ENCODE measurements at places on chromosomes 4 and X.
A peak's percentile ranks its signal among the peaks of the same experiment; 100 is the strongest.

GRCh38 chrX:40326186-40326965 is 228.6 kb upstream of the BCOR start:
- no peak for DNase-seq

DNA sequence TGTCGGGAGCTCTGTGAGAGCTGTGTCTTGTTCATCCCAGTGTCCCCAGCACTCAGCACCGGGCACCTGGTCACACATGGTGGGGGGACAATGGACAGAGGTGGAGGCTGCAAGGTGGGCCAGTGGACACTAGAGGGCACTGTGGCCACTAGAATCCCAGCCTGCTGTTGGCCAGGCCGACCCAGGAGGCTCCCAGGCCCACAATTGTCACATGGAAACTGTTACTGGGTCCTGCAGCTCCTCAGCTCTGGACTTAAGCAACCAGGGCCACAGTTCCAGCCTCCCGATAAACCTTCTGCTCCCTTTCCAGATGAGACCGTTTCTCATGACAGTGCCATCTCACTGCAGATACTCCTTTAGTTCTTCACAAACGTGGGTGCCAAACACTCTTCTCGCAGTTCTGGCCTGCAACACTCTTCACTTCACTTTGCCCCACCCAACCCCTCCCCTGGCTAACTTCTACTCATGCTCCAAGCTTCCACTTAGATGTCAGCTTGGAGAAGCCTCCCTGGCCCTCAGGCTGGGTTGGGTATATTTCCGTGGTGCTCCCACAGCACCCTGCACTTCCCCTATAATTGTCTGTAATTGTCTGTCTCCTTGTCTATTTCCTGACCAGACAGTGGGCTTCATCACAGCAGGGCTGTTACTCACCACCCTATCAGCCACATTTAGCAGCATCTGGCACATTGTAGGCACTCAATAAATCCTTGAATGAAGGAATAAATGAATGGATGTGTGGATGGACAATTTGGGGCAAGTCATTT is 3.5 kb upstream of the IQSEC2 start:
- peak; percentile 36 for DNase-seq

DNA sequence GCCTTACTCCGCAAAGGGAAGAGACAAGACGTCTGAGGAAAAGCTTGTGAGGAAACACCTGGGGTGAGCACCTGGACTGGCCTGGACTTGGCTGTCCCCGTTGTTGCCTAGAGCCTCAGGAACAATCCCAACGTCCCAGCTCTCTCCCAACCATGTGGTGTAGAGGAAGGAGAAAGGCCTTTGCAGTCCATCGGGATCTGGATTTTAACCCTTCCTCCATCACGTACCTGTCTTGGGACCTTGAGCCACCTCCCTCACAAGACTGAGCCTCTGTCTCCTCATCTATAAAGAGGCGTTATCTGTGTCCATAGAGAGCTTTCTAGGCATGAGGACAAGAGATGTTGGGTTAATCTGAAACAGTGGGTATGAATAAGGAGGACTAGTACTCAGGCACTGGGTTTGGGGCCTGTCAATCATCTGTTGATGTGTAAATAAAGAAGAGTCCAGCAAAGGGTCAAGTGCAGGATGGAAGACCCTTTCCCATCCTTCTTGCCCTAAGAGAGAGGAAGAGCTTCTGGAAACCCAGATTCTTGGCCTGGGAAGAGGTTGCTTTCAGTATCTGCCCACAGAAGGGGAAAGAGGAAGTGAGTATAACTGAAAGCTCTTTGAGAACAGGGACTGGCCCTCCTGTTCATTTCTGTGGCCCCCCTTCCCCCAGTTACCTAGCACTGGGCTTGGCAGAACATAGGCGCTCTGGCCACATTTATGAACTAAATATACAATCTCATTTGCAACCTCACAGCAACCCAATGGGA is 137.1 kb downstream of the PJA1 start:
- DNase-seq = no peak

GRCh38 chr4:136793848-136794247 is 738.4 kb downstream of the PCDH18 start:
- no peak for DNase-seq

- DNase-seq = no peak
Measured at GRCh38 chr4:99585516-99585915, 10.9 kb downstream of the MTTP start.

GRCh38 chr4:114653675-114654074 is 55.1 kb downstream of the UGT8 start:
- DNase-seq = no peak

DNA sequence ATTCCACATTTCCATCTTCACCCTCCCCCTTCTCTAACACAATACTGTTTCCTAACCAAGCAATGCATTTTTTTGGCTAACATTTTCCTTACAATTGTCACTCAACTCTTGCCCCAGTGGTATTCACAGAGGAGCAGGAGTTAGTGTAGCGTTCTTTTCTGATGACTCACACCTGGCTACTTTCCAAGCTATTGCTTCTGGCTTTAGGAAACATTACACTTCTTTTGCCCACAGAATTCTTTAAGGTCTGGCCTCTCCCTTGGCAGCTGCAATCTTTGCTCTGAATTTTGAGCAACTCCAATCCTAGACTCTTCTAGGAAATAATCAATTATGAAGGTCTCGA is 27.5 kb upstream of the PDGFC start:
- no peak for DNase-seq

- no peak for DNase-seq
Measured at GRCh38 chr4:28073860-28074555, 1213.4 kb downstream of the STIM2 start.

Measured in activated CD4-positive, alpha-beta T cell treated with anti-CD3 and anti-CD28 coated beads for 24 hours (primary cell).